Erythroblast (primary cell): ENCODE measurements at places on chromosomes 11 and 22.

- DNase-seq, result no peak
Measured at GRCh38 chr11:1227551-1228100, 4.8 kb downstream of the MUC5B start.

DNA sequence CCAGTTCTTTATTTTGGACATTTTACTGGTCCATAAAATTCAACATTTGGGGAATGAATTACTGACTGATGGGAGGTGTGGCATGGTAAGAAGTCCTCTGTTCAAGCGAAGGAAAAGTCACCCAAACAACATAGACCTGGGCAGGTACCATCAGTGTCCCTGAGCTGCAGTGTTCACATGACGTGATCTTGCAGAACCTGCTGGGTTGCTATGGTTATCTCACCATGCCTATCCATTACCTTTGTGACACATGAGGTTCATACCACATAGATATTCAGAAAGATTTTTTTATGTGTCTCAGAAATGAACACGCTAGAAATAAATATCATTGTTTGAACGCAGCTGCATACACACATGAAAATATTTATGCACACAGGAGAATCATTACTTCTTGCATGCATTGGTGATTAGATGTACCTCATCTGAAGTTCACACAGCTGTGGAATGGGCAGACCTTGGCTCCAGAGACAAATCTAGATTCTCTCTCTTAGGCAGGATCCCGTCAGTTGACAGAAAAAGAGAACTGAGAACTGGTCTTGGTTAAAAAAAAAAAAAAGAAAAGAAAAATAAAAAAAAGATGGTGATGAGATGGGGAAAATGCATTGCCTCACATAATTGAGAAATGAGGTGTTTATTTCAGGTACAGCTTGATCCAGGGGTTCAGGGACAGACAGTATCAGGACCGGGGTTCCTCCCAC lies 21.4 kb upstream of the RCN1 start:
- DNase-seq, result no peak

DNA sequence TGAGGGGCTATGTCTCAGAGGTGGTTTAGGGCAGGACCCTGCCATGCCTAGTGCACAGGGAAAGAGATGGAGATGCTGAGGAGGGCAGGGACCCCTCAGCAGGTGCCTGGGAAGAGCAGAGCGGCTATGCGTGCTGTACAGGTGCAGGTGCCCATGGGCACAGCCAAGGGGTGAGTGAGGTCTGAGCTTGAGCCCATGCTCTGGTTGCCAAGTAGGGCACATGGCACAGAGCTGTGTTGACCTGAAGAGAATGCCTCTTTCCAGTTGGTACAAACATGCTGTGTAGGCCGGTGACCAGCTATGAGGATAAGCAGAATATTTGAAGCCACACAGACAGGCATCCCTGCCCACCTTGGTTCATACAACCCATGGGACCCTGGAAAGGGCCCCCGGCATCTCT lies 65.8 kb upstream of the NECTIN1 start:
- DNase-seq, result no peak

GRCh38 chr22:28977481-28977971 lies 84.1 kb downstream of the C22orf31 start:
- no peak for DNase-seq

GRCh38 chr22:46455446-46455845 lies 82.0 kb downstream of the CELSR1 start:
- peak; percentile 54 for DNase-seq

- no peak for DNase-seq
Measured at GRCh38 chr11:1959786-1960185, 12.7 kb downstream of the MRPL23 start.

DNA sequence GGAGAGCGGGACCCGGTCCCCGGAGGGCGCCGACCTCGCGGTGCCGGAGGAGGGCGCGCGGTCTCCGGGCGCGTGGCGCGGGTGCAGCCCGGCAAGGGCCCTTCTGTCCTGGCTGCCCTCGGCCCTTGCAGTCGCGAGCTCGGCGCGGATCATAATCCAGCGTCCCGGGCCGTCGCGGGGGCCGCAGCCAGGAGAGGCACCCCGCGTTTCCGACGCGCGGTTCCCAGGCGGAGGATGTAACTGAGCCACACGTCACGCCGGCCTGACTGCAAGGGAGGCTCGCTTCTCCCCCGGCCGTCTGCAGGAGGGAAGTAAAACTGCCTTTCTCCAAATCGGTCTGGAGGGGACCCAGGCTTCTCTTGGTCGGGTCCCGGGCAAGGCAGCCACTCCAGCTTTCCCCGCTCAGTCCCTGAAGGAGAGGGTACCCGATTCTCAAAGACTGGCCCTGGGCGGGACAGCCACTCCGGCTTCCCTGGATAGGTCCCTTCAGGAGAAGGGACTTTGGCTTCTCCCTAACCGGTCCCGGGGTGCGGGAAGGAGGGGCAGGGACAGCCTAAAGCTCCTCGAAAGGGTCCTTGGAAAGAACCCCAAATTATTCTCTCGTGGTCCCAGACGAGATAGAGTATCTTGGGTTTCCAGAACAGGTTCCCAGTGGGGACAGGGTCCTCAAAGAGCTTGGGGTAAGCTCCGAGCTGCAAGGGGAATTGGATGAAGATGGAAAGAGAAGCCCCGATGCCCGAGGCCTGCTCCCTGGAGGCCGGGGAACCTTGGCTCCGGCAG lies 836 bp downstream of the SPON1 start:
- DNase-seq, result no peak

- DNase-seq, result no peak
Measured at GRCh38 chr11:125170001-125170509, 5.5 kb downstream of the PKNOX2 start.

DNA sequence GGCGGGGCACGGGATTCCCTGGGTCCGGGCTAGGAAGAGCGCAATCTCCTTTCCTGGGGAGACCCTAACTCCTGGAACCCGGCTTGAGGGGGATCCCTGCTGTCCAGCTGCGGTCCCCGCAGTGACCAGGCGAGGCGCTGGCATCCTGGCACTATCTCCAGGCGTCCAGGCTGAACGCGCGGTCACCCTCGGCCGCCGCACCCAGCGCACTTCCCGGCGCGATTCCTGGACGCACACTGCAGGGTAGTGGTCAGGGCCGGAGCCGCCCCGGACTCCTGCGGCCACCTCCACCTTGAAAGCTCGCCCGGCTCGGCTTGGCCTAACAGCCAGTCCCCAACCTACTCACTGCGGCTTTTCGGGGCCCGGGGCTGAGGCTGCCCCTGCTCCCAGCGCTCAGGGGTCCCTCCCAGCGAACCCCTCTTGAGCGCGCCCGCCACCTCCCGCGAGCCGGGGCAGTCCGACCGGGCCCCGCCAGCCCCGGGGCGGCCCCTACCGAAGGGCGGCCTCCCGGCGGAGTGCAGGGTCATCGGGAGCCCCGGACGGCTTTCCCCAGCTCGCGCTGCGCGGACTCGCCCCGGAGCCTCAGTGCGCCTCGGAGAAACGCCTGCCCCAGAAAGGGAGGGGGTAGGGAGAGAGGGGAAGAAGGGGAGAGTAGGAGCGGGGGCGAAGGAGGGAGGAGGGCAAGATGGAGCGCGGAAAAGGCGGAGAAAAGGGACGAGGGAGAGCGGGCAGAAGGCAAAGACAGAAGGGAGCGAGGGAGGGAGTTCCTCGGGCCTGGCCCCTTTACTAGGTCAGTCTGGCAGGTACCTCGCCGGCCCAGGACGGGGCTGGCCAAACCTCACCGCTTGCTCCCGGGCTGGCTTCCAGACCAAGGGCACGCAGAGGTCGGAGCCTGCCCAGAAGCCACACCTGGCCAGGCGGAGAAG lies 1.0 kb downstream of the POU2AF3 start:
- DNase-seq, result no peak

- peak; percentile 48 for DNase-seq
Measured at GRCh38 chr11:72100462-72100861, 2.6 kb downstream of the LAMTOR1 start.

DNA sequence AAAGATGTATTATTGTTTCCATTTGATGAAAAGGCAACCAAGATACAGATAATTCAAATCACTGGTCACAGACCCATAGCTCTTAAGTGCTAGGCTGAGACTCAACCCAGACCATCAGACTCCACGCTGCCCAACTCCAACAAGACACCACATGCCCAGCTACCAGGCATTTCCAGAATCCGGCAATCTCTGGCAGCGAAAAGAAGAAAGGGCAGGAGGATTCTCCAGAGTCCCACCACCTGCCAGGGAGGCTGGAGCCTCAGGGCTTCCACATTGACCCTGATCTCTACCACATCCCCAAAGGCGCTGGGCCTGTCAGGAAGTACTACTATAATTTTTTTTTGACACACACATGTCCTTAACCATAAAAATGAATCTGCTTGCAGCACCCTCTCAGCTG lies 61.4 kb upstream of the ARFGAP3 start:
- DNase-seq, result no peak

- no peak for DNase-seq
Measured at GRCh38 chr11:69562816-69563215, 78.1 kb upstream of the CCND1 start.

- DNase-seq, result no peak
Measured at GRCh38 chr11:23725752-23726151, 771.1 kb upstream of the LUZP2 start.

GRCh38 chr11:26649884-26650283 lies 72.0 kb downstream of the SLC5A12 start:
- DNase-seq, result peak; percentile 69

GRCh38 chr11:46480909-46481308 lies 89.3 kb upstream of the CHRM4 start:
- no peak for DNase-seq

GRCh38 chr11:111236383-111236782 lies 9.1 kb upstream of the POU2AF2 start:
- no peak for DNase-seq

DNA sequence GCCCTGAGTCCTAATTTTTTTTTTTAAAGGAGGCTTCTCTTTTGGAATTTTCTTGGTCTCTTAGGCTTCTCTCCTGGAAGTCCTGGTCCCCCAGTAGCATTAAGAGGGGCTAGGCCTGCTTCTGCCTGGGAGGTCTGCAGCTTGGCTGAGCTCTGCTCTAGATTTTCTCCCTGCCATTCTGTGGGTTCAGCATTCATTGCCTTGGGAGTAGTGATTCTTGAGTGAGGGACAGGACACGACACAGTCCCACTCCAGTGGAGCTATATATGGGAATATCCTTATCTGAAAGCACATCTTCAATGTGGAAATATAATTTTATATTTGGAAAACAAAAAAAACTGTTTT lies 3.7 kb downstream of the IGSF22 start:
- no peak for DNase-seq

DNA sequence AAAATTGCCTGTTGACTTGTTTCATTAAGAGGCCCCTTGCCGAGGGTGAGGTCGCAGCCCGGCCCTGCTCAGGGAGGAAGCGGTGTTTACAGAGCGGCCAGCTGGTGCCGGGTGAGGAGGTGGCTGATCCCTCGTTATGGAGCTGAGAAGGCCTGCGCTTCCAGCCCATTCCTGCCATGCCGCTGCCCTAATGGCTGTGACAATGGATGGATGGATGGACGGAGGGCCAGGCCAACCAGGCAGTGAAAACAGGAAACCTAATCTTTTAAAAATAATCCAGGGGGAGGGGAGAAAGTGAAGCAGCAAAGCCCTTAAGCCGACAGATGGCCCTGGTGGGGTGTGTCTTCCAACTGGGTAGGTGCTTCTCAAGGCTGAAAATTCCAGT lies 38.5 kb downstream of the BCR start:
- no peak for DNase-seq

DNA sequence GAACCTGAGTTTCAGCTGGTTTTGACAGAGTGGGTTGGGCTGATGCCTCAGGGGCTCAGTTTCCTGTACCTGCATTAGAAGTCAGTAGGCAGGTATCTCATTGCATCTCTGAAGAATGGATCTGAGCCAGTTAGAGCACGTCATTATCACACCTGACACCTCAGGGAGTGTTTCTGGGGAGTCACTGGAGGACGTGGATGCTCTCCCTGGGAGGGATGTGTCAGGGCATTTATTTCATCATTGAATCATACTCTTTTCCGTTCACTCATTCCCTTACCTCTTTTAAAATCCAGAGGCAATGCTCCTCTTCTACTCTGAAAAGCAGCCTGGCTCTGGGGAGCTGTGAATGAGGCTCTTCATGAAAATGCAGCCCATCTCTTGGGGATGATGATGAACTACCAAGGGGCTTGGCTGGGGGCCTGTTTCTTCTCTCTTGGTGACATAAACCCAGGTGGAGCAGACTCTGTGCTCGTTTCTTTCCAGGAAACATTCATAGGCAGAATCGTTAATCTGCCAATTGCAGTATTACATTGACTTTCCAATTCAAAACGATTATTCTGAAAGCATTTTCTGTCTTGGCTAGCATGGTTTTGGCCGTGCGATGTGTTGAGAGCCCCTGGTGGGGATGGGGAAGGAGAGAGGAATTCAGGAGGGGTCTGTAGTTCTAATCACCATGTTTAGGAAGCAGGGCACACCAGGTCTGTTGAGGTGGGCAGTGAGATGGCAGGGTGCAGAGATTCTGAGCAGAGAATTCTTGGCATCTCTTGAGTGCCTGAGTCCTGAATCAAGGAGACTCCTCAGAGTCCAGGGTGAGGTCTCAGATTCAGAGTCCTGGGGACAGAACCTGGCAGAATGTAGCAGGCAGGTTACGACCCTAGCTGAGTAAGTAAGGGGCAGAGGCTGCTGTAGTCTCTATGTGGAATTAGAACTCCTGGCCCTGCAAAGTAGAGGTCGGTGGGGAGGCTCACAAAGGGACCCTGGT lies 12.6 kb downstream of the PARVA start:
- DNase-seq, result no peak

DNA sequence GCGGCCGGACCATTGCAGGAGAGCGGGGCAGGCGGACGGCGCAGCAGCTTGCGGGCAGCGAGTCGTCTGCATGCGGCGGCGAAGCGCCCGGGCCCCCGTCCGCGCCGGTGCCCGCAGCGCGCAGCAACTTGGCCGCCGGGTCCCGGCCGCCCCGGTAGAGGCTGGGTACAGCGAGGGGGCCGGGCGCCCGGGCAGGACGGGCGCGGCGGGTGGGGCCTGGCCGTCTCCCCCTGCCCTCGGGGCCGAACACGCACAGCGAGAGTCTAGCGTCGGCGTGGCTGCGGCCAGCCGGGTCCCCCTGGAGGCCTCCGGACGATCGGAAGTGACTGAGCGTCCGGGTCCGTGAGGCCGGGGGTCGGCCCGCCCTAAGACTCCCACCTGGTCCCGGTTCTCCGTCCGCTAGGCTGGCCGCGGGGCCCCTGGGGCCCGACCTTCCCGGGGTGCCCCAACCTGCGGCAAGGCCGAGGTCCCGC lies 775 bp upstream of the TRABD start:
- no peak for DNase-seq

DNA sequence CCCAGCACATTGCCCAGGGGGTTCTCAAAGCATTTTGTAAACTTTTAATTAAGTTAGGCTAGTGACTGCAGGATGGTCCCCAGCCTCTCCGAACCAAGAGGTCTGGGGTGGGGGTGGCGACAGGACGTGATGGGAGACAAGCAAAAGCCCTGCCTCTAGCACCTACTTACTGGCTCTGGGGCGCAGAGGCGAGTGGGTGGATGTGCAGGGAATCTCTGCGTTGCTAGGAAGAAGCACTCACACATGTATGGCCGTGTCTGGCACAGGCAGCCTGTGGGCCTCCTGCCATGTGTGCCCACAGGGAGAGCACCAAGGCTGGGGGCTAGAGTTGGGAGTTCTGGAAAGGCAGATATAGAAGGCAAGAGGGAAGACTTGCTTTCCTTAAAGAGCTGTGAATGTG lies 6.3 kb downstream of the OPCML start:
- no peak for DNase-seq

GRCh38 chr22:46033256-46034200 lies 56.6 kb upstream of the WNT7B start:
- no peak for DNase-seq

- DNase-seq, result no peak
Measured at GRCh38 chr22:31449506-31449905, 40.1 kb downstream of the EIF4ENIF1 start.

- no peak for DNase-seq
Measured at GRCh38 chr11:116373104-116373944, 399.5 kb downstream of the BUD13 start.
